ENCODE measurements at places on chromosomes 12 and 14.

DNA sequence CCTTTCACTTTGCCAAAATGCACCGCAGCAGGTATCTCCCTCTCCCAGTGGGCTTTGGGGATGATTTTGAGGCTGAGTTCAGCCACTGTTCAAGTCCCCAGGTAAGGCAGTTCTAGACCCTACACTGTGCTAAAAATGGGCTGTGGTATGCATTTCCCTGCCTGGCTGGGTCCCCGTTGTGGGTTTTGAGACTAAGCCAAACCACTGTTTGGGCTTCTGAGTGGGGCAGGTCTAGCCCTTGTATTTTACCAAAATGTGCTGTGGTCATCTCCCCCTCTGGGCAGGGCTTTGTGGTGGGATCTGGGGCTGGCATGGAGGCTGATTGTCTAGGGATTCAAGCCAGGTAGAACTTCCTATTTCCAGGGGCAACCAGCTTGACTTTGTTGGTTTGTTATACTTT is 13.6 kb upstream of the OR4Q3 start:
- DNase-seq = no peak

- DNase-seq = no peak
These were observed 85.4 kb downstream of the C12orf50 start for GRCh38 chr12:87943762-87944161.

DNA sequence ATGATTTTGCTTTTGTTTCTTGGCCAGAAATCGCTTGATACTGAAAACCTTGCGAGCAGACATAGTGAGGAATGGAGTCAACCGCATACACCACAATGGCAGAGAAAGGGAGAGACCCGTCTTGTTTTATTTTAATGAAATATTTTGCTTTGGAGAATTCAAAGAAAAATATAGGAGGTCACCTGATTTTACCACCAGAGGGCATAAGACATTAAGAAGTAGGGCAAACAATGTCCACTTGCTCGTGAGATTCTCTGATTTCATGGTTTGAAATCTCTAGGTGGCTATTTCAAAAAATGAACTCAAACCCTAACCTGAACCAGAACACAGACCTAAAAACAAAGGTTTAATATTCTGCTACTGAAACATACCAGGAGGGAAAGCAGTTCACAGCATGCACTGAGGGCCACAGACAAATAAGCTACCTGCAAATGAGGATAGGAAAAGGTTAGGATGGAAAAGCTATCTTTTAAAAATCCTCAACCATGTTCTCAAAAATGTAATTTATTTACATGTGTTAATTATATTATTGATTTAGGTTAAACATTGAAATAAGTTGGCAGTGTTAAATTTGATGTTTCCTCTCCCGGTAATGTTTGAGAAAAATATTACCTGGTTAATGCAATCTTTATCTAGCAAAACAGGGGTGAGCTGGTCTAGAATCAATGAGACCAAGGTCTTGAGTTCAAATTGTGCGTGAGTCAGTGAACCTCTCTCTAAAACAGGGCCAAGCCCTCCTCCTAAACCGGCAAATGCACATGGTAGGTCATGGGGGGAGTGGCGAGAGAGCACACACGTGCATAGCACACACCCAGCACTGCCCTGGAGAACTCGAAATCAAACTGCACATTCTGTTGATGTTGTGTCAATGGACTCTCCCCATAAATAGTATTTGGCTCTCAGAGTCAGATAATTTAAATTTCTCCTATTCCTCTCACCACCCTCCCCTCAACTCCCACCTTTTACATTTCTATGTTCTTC is 12.5 kb downstream of the IFNG-AS1 start:
- DNase-seq = no peak

- DNase-seq = no peak
These were observed 30.9 kb downstream of the FERMT2 start for GRCh38 chr14:52919971-52920370.

GRCh38 chr12:121916719-121917118 is 1.7 kb upstream of the CFAP251 start:
- DNase-seq = no peak

GRCh38 chr12:21065845-21066244 is 65.1 kb upstream of the SLCO1B1 start:
- no peak for DNase-seq

DNA sequence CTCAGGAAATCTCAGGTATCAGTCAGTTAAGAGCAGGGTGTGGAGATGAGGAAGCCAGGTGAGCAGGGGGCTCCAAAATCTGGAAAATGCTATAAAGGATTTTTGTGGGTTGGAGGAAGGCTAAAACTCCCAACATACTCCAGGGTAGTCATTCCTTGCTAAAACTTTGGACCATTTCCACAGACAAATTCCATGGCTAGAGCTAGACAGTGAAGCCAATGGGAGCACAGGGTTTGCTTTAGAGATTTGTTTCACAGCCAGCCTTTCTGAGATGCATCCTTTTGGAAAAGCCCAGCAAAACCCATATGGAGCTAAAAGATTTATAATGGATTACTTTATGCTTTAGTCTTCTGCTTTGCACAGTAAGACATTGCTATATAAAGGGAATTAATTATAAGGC is 146.5 kb downstream of the SAMD4A start:
- DNase-seq = no peak

DNA sequence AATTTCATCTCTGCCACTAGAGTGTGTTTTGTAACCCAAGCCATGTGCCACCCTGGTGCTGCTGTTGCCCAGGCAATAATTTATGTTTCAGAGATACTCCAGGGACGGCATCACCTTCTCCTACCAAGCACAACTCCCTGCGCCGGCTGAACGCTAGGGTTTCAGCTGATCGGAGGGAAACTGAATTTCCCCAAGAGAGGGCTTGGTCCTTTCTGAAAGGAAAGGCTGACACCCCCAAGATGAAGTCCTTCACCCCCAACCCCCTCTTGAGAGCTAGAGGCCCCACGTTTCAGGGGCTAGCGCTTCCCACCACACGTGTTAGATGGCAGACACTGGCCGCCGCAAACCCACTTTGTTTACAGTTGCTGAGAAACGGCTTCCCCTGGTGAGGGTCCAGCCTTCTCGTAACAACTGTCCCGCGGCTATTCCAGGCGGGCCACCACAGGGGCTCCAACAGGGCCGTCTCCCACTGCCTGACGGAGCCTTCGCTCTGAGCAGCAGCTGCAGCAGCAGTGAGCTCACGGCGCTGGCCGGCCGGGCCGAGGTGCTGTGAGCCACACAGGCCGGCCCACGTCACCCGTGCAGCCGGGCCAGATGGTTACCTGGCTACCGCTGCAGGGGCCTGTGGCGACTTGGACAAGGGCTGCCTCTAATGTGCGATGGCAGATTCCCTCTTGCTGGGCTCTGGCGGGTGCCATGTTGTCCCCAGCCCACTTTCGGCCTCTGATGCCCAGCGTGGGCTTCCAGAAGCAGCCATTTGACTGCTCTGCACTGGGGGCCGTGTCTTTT is 66.4 kb downstream of the TESC start:
- DNase-seq = no peak

DNA sequence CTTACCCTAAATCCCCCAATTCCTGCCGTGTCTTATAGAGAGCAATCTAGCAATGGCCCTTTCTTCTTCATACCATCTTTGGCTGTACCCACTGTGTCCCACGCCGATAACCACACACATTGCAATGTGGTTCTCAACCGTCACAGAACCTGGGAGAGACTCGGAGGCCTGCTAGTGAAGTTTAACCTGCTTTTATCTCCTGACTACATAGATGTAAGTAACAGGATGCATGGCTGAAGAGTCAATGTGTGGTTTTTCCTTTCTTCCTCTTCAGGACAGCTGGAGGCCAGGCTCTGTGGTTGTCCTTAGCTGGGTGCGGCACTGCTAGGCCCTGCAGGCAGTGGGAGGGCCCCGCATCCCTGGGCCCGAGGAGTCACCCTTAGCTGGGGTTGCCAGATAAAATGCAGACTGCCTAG is 51.3 kb downstream of the ZNF664 start:
- DNase-seq = no peak

GRCh38 chr14:80447392-80447791 is 236.1 kb upstream of the DIO2 start:
- no peak for DNase-seq

DNA sequence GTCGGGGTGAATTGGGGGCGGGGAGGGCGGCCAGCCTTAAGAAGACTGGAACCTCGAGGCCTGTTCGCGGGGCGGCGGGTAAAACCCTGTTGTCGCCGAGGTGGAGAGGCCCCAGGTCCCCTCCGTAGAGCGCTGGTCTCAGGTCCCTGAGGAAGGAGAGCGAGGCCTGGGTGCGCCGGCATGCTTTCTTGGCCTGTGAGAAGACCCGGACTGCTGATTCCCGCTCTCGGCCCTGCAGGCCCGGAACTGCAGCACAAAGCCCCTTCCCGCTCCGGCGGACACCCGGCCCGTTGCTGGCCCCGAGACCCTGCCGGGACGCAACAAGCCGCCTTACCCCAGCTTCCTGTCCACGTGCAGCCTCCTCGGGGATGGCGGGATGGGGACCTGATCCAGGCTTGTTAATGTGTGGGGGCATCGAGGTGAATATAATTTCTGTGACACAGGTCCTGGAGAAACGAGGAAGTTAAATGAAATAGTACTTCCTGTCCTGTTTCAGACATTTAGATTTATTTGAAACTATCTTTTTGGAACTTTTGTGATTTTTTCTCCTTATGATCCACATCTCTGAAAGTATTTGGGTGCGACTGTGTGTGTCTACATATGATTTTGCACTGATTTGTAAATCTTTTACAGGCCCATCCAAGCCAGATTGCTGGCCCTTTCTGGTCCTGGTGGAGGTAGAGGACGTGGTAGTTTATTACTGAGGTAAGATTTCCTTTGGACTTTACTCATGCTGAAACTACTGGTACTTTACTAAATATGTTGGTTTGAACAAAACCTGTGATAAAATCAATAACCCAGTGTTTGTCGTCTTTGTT is 600 bp downstream of the PNN start:
- DNase-seq = no peak

DNA sequence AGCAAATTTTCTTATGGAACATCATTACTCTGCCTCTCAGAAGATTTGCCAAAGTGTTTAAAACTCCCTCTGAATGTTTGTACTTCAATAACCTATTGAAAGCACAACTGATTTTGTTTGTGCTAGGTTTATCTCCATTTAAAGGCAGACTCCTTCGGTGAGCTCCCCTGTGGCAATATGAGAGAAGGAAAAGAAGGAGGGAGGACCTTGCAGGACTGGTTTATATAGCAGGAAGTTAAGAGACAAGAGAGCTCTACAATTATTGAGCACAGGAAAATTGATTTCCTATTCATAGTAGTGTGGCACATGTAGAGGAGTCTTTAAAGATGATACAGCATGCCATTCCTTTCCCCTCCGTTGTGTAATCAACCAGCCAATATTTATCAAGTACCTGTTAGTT is 75.5 kb downstream of the PDE3A start:
- no peak for DNase-seq

DNA sequence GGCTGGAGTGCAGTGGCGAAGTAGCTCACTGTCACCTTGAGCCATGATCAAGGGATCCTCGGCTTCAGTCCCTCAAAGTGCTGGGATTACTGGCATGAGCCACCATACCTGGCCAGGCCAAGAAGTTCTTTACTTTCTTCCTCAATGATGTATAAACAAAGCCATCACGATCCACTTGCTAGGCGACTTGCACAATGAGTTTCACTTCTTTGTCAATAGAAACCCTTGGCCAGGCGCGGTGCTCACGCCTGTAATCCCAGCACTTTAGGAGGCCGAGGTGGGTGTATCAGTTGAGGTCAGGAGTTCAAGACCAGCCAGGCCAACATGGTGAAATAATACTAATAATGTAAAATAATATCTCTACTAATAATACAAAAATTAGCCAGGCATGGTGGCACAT is 14.4 kb upstream of the SPSB2 start:
- DNase-seq = no peak

DNA sequence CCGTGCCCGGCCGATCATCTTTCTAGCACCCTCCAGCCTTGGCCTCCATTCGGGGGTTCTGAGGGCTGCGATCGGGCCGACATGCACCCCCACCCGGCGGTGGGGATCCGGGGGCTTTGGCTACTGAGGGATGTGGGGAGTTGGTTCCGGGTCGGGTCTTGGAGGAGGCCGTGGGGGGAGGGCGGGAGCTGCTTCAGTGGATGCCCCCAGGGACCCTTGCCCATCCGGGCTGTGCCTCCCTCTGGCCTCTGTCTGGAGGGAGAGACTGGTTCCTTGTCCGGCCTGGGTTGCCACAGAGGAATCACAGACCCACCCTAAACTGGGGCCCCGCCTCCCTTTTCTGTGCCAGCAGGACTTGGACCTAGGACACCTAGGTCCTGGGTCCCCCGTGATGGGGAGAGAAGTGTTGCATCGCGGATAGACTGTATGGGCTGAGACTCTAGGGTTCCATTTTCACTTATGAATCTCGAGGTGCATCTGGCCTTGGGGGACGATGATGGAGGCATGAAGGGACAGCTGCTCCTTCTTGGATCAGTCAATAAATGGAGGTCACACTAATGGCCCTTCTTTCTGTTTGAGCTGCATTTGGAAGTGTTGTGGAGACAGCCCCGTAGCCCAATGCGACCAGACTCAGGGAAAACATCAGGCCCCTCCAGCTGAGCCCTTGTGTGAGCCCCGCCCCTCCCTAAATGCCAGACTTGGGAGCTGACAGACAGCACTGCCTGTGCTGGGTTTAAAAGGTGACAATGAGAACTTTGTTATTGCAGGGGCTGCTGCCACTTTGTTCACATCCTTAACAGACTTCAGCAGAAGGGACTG is 577 bp downstream of the DTX3 start:
- DNase-seq = no peak

- DNase-seq = no peak
These were observed 3.6 kb downstream of the BMAL2 start for GRCh38 chr12:27336282-27336653.

GRCh38 chr14:55221186-55221585 is 29.8 kb upstream of the DLGAP5 start:
- no peak for DNase-seq

DNA sequence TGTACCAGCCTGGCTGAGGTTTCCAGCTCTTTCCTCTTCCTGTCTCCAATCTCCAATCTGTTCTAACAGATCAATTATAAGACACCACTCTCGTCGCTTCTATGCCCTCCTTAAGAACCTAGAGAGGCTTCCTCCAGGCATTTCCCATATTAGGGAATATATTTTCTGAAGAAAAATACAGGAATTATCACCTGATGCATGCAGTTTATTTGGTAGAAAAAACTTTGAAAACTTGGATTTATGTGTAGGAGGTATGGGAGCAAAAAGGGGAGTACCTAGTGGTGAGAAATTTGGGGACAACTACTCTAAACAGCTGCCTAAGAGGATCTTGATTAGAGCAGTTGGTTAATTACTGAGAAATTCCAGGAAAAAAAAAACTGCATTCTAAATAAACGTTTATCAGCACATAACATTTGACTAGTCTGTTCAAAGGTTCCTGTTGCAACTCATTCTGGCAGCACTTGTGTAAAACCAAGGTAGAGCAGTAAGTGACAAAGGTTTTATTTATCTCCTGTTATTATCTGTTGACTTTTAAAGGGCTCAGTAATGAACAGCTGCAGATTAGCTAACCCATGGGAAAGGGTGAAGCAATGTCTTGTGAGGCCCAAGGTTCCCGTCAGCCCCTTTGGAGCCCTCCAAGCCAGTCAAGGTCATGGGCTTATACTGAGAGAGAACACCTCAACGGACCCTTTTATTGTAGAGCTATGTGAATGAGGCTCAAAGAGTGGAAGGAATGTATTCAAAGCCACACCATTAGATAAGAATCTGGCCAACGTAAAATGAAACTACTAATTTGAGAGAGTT is 36.4 kb upstream of the NR1H4 start:
- no peak for DNase-seq

- DNase-seq = no peak
These were observed 18.7 kb downstream of the MANSC1 start for GRCh38 chr12:12331244-12331771.

GRCh38 chr14:23123419-23123818 is 4.4 kb upstream of the CEBPE start:
- no peak for DNase-seq

Measured in AML-193 (cell line).